ENCODE measurements at places on chromosomes 5 and 9.

DNA sequence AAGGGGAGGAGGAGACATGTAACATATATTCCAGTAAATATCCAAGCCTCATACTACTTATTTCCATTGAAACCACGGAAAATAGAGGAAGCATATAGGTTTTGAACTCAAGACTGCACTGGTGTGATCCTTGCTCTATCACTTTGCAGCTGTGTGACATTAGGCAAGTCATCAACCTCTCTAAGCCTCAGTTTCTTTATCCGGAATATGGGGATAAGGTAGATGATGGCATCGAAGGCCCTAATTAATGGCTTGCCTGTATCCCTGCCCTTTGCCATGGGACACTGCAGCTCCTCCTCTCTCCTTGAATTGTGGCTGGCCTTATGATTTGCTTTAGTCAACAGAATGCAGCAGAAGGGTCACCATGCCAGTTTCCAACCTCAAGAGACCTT lies 6.9 kb downstream of the SHB start:
- no peak for DNase-seq

GRCh38 chr9:967903-968641 lies 8.4 kb upstream of the DMRT3 start:
- DNase-seq, result peak; percentile 31

GRCh38 chr9:116350213-116350612 lies 196.6 kb downstream of the PAPPA start:
- no peak for DNase-seq

DNA sequence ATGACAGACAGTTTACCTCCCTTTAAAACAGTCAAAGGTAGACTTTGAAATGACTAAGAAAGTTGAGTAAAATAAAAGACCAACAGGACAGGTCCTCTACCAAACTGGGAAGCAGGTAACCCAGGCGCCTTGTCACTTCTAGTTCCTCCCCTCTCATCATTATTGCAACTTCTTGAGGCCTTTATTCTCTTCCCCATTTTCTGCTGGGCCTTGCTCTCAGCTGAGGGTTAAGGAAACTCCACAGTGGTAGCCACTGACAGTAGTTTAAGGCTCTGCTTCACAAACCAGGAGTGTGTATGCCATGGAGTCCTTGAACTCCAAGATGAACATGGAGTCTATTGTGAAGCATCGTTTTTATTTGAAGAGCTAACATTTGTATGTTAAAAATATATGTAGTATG lies 36.9 kb upstream of the TCERG1 start:
- DNase-seq, result no peak

GRCh38 chr9:1300941-1301340 lies 250.8 kb downstream of the DMRT2 start:
- DNase-seq, result no peak

DNA sequence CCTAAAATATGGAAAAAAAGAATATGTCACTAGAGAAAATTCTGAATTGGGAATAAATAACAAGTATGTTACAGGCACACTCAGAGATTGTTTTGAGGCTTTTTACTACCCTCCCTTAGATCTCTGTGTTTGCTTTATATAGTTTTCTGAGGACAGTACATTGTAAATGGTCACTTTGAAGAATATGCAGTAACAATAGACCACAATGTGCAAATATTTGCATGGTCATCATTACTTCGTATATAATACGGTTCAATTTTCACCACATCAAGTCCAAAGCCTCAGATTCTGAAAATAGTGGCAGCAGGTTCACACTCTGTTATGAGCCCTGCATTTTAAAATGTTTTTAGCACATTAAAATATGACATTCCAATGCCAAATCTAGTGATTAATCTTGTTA lies 238.6 kb downstream of the ADAMTS6 start:
- no peak for DNase-seq

DNA sequence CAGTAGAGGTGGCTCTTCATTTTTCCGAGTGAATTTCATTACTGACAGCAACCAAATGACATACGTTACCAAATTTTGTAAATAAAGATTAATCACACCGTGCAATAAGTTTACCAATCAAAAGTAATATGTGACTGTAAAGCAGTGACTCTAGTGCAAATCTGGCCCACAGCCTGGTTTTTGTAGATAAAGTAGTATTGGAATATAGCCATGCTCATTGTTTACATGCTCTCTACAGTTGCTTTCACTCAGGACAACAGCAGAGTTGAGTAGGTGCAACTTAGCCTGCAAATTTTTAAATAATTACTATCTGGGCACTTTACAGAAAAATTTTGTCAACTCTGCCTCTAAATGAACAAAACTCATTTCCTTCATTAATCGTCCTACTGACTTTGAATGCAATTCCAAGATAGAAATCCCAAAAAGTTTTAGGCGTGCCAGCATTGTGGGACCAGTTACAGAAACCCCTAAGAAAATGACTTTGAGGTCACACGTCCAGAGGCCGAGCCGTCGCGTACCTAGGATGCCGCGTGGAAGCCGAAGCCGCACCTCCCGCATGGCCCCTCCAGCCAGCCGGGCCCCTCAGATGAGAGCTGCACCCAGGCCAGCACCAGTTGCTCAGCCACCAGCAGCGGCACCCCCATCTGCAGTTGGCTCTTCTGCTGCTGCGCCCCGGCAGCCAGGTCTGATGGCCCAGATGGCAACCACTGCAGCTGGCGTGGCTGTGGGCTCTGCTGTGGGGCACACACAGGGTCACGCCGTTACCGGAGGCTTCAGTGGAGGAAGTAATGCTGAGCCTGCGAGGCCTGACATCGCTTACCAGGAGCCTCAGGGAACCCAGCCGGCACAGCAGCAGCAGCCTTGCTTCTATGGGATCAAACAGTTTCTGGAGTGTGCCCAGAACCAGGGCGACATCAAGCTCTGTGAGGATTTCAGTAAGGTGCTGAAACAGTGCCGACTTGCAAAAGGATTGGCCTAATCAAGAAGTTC lies 180.7 kb upstream of the TLE4 start:
- no peak for DNase-seq

DNA sequence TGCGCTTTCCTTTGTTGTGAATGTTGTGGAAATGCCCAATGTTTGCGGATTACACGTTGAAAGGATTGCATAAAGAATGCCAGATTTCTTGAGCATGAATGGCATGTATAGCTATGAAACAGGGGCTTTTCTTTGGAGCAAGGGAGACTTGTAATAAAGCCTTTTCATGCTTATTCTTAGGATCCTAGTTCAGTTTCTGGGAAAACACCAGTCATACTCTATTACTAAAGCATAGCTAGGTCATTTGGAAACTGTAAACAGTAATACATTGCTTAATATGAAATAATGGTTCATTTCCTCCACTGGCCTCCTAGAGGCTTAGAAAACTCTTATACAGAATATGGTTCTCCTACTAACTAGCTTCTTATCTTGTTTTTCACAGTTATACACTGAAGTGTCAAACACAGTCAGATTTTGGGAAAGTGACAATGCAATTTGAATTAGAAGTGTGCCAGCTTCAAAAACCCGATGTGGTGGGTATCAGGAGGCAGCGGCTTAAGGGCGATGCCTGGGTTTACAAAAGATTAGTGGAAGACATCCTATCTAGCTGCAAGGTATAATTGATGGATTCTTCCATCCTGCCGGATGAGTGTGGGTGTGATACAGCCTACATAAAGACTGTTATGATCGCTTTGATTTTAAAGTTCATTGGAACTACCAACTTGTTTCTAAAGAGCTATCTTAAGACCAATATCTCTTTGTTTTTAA lies 104.2 kb downstream of the MELK start:
- no peak for DNase-seq

DNA sequence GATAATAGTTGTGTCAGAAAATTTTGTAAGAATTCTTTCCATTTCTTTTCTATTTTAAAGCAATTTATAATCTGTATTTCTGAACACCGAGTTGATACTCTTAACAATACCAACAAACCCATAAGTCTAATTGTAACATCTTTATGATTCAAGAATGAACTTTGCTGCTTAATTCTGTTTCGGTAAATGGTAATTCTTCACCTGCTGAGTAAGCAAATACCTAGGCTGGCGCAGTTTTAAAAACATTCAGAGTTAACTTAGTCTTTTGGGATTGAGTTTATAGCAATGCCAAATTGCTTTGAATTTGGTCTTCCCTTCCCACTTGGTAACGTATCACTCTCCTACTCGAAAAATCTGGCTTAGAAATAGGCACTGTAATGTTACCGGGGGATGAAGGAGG lies 223.0 kb downstream of the MARCHF11 start:
- no peak for DNase-seq

- DNase-seq, result no peak
Measured at GRCh38 chr5:163660486-163660885, 155.1 kb downstream of the MAT2B start.

- DNase-seq, result no peak
Measured at GRCh38 chr5:168156170-168156569, 135.3 kb upstream of the WWC1 start.

- DNase-seq, result no peak
Measured at GRCh38 chr5:126364206-126364902, 58.9 kb upstream of the GRAMD2B start.

- DNase-seq, result no peak
Measured at GRCh38 chr5:178213748-178214151, 9.4 kb downstream of the HNRNPAB start.

DNA sequence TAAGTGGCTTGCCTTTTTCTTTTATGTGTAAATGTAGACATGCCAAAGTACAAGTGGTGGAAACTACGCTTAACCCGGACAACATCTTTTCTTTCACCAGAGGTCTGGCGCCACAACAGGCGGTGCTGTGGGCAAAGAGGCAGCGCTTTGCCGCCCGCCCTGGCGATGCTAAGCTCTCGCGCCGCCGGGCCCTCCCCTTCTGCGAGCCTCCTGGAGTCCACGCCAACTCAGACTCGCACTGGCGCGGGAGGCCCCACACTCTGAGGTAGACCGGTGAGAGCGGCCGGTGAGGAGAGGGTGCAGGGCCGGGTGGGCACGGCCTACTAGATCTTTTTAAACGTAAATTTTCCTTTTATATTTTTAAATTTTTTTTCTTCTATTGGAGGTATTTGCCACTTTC lies 2253.1 kb upstream of the C9orf72 start:
- no peak for DNase-seq

GRCh38 chr9:121851641-121852091 lies 200.2 kb downstream of the DAB2IP start:
- no peak for DNase-seq
